Stimulated activated CD4-positive, alpha-beta T cell treated with anti-CD3 and anti-CD28 coated beads, Interleukin-1b, Interleukin-23, amount 100 ng/mL, for 1 hour (primary cell): ENCODE measurements at places on chromosomes 6 and 20.

- no peak for DNase-seq
These were observed 44.7 kb downstream of the SLC35F1 start for GRCh38 chr6:117951783-117952182.

GRCh38 chr6:150291968-150292710 lies 76.7 kb upstream of the IYD start:
- DNase-seq = no peak

DNA sequence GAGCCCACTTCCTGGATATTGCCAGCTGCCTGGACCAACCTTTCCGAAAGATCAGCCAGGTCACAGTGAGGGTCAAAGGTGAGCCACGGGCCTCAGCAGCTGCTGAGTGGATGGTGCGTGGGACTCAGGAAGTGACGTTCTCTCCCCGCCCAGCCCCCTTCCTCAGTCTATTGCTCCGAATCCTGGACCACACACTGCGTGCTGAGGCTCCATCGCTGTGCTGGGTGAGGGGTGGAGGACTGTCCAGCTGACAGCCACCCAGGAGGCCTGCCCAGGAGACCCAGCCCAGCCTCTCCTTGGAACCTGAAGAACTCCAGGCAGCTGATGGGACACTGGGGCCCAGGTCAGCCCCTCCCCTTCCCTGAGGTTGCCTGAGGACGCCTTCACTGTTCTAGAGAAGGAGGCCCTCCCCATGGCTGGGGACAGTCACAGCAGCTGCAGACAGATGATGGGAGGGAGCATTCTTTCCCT lies 94.4 kb upstream of the CD93 start:
- DNase-seq = no peak

- DNase-seq = no peak
These were observed 104.2 kb downstream of the HIVEP1 start for GRCh38 chr6:12116264-12116800.

DNA sequence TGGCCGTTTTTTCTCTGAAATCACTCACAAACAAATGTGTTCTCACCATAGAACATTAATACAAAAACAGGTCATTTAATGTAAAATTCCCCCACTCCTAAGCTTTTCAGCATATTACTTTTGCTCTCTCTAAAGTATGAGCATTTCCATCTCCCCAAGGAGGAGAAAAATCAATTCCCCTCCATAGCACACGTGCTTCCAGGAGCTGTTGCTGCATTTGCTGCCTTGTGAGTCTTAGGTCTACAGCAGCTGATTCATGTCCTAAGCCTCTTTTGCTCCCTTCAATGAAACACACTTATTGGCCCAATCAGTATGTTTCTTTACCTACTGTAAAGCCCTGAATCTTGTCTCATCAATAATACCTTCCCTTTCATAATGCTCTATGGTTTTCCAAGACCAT lies 6.4 kb upstream of the COL9A1 start:
- DNase-seq = no peak

- DNase-seq = no peak
These were observed 138.3 kb downstream of the IPCEF1 start for GRCh38 chr6:154218301-154218700.

DNA sequence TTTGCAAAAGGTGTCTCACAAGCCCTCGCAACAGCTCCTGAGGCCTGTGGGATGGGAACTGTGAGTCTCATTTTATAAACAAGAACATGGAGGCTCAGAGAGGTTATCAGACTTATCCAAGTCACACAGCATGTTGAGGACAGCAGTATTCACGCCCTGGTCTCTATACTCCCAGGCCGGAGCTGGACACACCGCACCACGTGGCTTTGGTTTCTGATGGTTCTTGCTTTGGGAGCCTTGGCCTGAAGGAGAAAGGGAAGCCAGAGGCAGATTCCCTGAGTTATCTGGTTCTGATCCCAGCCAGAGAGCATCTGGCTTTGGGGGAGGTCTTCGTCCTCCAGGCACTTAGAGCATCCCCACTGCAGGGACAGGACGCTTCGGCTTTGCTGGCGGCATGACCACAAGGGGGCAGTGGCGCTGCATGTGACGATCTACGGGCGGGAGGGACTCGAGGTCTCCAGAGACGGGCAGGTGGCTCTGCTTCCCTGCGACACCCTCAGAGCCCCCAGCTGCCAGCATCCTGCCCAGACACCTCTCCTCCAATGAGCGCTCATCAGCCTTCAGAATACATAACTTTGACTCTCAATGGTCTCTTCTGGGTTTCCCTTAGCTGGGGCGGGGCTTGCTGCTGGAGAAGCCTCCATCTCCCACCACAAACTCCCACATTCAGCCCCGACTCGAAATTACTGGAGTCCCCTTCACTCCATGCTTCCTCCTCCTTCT lies 51.4 kb upstream of the SAYSD1 start:
- DNase-seq = peak; percentile 57

DNA sequence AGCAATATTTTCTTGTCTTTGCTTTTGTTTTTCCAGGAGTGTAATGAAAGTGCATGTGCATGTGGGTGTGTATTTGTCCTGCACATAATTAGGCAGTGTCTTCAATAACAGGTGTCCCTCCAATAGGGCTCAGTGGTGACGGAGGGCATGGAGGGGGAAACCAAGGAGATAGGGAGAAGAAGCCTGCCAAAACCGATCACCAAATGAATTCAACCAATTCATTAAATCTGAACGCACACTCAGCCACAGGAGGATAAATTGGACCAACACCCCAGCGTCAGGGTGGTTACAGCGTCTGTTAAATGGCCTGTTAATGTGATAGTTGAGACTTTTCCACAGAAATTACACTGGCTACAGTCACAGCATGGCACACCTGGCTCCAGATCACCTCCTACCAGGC lies 527.6 kb downstream of the CD83 start:
- DNase-seq = no peak

- DNase-seq = no peak
These were observed 7.1 kb upstream of the NKX2-2 start for GRCh38 chr20:21520702-21521595.

- DNase-seq = no peak
These were observed 84.7 kb upstream of the SALL4 start for GRCh38 chr20:51886891-51887608.

GRCh38 chr6:168097621-168098430 lies 18.8 kb upstream of the FRMD1 start:
- no peak for DNase-seq

GRCh38 chr20:50834599-50835005 lies 39.7 kb downstream of the BCAS4 start:
- no peak for DNase-seq
